ENCODE measurements at places on chromosomes 1 and 21. TPM values are rescaled to one million over a fixed set of nuclear protein-coding genes. Genes with fewer than 3 reads are reported as not detected.

GRCh38 chr1:39819091-39819812, 30.6 kb upstream of the BMP8B start:
- no peaks in the 10 kb centered on the region for H3K36me3 ChIP-seq
- no peak overlapping the region for H3K4me3 ChIP-seq
- H3K27me3 ChIP-seq: peaks cover 4% of the 10 kb centered on the region

DNA sequence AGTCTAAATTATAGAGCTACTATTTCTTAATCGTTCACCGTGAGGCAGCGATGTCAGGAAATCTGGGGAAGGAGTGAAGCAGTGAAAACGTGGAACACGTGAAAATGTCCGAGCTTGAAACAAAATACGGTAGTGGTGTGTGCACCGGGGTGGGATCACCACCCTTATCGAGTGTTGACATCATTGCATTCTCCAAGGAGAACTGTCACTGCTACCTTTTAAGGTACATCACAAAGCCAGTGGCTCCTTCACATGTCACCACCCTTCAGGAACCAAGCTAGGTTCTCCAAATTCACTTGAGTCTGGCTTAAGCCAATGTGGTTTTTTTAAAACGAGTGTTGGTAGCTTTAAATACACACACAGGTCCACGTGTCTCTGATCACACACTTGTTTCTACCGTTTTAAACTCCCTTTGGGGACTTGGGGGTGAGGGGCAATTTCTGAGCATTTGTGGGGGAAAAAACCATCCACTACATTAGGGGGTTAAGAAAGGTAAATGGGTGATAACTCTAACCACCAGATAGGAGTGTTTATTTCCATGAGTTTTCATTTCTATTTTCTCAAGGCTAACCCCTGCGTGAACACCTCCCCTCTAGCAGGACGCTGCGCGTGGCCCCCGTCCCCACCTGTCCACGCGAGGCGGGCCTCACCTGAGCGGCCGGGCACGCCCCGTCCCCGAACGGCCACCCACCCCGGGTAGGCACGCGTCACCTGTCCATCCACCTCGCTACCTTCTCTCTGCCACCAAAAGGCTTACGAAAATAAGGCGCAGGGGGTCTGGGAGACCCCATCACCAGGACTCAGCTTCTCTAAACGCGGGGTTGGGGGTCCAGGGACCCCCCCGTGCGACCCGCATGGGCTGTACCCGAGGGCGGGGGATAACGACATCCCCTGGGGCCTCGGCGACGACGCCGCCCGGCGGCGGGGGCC, 978 bp downstream of the PRDM15 start:
- peak; percentile 36 for DNase-seq
- H3K27me3 ChIP-seq: no peaks in the 10 kb centered on the region
- peaks cover 3% of the 10 kb centered on the region for H3K36me3 ChIP-seq
- peak overlapping the region; percentile 78 for H3K4me3 ChIP-seq
- H3K4me1 ChIP-seq: peaks cover 23% of the 10 kb centered on the region

DNA sequence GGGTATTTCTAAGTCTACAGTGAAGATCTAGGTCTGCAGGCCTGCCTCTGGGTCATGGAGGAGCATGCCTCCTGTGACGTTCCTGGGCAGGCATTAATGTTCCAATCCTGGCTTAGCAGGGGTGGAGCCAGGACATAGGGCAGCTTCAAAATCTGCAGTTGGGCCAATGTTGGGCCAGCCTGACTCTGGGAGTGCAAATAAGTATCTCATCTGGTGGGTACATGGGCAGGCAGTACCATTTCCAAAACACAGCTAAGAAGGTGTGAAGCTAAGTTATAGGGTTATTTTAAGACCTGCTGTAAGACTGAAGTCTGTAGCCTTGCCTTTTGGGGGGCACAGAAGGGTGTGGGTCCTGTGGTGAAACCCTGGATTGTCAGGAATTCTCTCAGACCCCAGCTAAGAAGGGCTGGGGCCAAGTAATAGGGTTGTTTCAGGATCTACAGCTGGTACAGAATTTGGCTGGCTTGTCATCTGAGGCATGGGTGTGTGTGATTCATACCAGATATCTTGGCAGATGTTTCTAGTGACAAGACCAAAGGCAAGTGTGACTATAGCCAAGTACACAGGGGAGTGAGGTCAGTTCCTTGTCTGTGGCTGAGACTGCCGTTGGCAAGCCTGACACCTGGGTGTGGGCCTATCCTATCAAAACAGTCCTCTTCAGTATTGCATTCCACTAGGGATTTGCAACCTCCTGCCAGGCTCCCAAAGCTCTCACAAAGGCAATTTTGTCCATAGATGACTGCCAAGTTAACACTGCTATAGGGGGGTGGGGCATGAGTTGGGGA, 468.7 kb upstream of the B3GALT2 start:
- H3K4me3 ChIP-seq: no peak overlapping the region
- no peaks in the 10 kb centered on the region for H3K27me3 ChIP-seq
- peaks cover 19% of the 10 kb centered on the region for H3K36me3 ChIP-seq
- no peak overlapping the region for H3K27ac ChIP-seq
- DNase-seq: no peak

DNA sequence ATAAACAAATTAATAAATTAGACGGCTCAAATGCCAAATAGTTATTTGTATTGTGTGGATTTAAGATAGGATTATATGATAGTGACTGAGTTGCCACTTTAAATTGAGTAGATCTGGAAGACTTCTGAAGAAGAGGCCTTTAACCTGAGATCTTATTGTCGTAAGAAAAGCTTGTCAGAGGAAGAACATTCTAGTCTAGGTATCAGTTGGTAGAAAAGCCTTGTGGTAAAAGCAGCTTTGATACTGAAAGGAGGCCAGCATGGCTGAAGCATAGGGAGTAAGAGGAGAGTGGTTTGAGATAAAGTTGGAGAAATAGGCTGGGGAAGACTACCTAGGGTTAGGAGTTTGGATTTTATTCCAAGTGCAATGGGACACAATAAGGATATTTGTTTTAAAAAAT, 29.1 kb downstream of the SLC30A7 start:
- H3K4me3 ChIP-seq: no peak overlapping the region
- H3K4me1 ChIP-seq: peaks cover 57% of the 10 kb centered on the region

GRCh38 chr1:7462617-7463016, 308.5 kb upstream of the VAMP3 start:
- H3K4me1 ChIP-seq: no peaks in the 10 kb centered on the region
- peaks cover 7% of the 10 kb centered on the region for H3K27me3 ChIP-seq
- no peak overlapping the region for H3K4me3 ChIP-seq
- DNase-seq: no peak
- no peaks in the 10 kb centered on the region for H3K36me3 ChIP-seq
- H3K27ac ChIP-seq: no peak overlapping the region

DNA sequence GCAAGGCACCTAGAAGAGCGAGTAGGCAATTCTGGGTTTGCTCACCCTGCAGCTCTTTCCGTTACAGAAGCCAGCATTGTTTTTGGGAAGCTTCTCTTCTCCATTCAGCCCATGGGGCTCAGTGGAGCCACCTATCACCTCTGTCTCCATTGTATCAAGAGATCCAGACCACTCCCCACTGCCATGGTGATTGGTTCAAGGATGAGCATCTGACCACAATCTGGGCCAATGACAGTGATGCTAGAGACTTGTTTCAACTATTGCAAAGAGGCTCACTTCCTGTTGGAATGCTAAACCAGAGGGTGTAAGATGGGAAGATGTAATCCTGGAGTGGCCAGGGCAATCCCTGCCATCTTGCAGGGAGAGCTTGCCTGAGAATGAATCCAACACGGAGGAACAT, 6.6 kb downstream of the SPATA21 start:
- no peak overlapping the region for H3K4me3 ChIP-seq
- no peaks in the 10 kb centered on the region for H3K27me3 ChIP-seq
- no peak for DNase-seq
- H3K36me3 ChIP-seq: no peaks in the 10 kb centered on the region
- peaks cover 3% of the 10 kb centered on the region for H3K4me1 ChIP-seq

GRCh38 chr1:71882637-71883036, 399.7 kb downstream of the NEGR1 start:
- no peak overlapping the region for H3K4me3 ChIP-seq
- DNase-seq: no peak
- no peaks in the 10 kb centered on the region for H3K27me3 ChIP-seq
- no peaks in the 10 kb centered on the region for H3K4me1 ChIP-seq

GRCh38 chr1:25123551-25123950, 108.8 kb downstream of the SYF2 start:
- peak; percentile 36 for DNase-seq
- H3K4me3 ChIP-seq: no peak overlapping the region
- peaks cover 22% of the 10 kb centered on the region for H3K4me1 ChIP-seq
- no peaks in the 10 kb centered on the region for H3K27me3 ChIP-seq

GRCh38 chr1:57281324-57281723, 142.5 kb downstream of the DAB1 start:
- no peaks in the 10 kb centered on the region for H3K36me3 ChIP-seq
- H3K27ac ChIP-seq: no peak overlapping the region
- H3K4me3 ChIP-seq: no peak overlapping the region
- DNase-seq: no peak
- H3K27me3 ChIP-seq: no peaks in the 10 kb centered on the region

DNA sequence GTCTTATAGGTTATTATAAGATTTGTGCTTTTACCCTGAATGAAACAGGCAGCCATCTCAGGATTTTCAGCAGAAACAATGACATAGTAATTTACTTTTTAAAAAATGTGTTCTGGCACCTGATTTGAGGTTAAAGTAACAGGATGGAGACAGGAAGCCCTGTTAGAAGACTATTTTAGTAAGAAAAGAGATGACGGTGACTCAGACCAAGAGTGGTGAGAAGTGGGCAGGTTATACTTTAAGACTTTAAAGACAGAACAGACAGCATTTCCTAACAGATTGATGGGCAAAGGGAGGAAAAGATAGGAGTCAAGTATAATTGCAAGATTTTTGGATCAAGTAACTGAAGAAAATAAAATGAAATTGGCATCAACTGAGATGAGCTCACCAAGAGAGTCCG, 436.8 kb upstream of the NR5A2 start:
- H3K27ac ChIP-seq: no peak overlapping the region
- DNase-seq: no peak
- H3K27me3 ChIP-seq: peaks cover 5% of the 10 kb centered on the region
- H3K4me1 ChIP-seq: peaks cover 4% of the 10 kb centered on the region

DNA sequence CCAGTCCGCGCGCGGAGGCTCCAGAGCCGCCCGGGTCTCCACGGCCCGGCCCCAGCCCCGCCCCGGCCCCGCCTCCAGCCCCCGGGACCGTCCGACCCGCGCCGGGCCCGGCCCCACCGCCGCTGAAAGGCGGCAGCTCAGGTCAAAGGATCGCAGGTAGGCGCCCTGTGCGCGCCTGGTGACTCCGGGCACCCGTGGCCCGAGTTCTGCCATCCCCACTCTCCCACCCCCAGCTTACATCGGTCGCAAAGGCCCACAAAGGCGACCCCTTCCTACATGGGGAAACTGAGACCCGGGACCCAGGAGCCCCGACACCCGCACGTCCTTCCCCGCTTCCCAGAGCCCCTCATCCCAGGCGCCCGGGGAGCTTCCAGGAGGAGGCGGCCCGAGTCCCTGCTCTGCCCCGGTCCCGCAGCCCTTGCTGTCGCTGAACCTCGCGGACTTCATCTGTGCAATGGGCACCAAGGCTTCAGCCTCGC, at the start of gene TMEM200B:
TMEM200B (minus strand) TSS at position 17 of the 479 bp plus-strand sequence. CDS start 2,075 bp downstream, outside the sequence.
- no peak within 1 kb of the TSS for H3K27ac ChIP-seq
- peak within 1 kb of the TSS; percentile 70 for H3K4me3 ChIP-seq

DNA sequence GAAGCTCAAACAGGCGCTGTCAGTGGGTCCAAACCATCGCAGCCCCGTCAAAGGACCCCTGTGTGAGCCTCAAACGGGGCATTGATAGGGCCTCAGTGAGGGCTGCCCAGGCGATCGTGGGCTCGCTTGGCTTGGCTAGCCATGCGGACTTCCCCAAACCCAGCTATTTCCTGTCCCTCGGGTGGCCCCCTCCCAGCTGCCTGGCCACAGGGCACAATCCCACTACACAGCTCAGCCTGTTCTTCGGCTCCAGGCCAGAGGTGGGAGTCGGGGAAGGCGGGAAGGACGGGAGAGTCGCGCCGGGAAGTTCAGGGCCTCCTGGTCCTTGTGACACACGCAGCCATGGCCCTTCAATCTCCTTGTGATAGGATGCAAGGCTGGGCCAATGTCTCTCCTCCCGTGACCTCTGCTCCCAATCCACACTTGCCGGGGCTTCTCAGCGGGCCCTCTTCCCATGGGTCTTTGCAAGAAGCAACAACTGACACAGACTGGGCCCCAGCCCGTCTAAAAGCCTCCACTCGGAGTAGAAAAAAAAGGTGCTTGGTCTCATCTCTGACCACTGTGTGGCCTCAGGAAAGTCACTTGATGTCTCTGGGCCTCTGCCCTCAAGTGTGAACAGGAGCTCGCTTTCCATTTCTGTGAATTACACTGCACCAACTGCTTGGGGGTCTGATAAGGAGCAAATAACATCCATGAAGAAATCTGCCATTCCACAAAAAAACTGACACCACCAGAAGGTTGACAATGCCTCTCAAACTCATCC, 7.1 kb upstream of the MATN1 start:
- H3K36me3 ChIP-seq: peaks cover 20% of the 10 kb centered on the region
- H3K4me1 ChIP-seq: peaks cover 14% of the 10 kb centered on the region

GRCh38 chr1:67836769-67837168, 3.5 kb upstream of the GNG12 start:
- H3K27ac ChIP-seq: no peak overlapping the region
- H3K4me1 ChIP-seq: peaks cover 10% of the 10 kb centered on the region
- H3K36me3 ChIP-seq: no peaks in the 10 kb centered on the region
- H3K27me3 ChIP-seq: peaks cover 42% of the 10 kb centered on the region
- H3K4me3 ChIP-seq: no peak overlapping the region
- no peak for DNase-seq

DNA sequence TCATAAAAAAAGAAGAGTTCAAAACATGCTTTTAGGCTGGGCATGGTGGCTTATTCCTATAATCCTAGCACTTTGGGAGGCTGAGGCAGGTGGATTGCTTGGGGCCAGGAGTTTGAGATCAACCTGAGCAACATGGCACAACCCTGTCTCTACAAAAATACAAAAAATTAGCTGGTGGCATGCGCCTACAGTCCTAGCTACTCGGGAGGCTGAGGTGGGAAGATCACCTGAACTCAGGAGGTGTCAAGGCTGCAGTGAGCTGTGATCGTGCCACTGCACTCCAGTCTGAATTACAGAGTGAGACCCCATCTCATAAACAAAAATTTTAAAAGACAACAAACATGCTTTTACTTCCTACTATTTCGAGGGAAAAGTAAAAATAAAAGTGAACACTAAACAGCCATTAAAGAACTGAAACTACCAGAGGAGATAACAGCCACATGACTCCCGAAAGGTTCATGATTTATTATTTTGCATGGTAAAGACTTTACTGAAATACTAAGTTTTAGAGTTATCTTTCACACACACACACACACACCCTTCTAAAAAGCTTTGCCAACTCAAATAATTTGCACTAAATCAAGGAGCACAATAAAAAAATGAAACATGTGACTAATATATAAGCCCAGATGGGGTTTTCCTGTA, 48.1 kb downstream of the USP1 start:
- H3K27me3 ChIP-seq: no peaks in the 10 kb centered on the region
- peaks cover 5% of the 10 kb centered on the region for H3K36me3 ChIP-seq
- no peak overlapping the region for H3K4me3 ChIP-seq
- DNase-seq: no peak
- no peak overlapping the region for H3K27ac ChIP-seq

GRCh38 chr1:235336903-235337302, 8.5 kb downstream of the GGPS1 start:
- no peaks in the 10 kb centered on the region for H3K27me3 ChIP-seq
- H3K27ac ChIP-seq: peak overlapping the region; percentile 56

GRCh38 chr21:31878831-31879230, 6.0 kb downstream of the HUNK start:
- no peak for DNase-seq
- no peaks in the 10 kb centered on the region for H3K36me3 ChIP-seq
- H3K4me1 ChIP-seq: no peaks in the 10 kb centered on the region
- H3K27me3 ChIP-seq: peaks cover 29% of the 10 kb centered on the region
- H3K4me3 ChIP-seq: no peak overlapping the region
- no peak overlapping the region for H3K27ac ChIP-seq

F5 gene
- total RNA-seq: 50.8 TPM

CLDN17 gene
- not detected for total RNA-seq

MMEL1 gene
- 1.2 TPM for total RNA-seq

GNAT2 gene
- total RNA-seq: 0.29 TPM

PDE4B gene
- 38.3 TPM for total RNA-seq

Measured in activated CD4-positive, alpha-beta memory T cell treated with anti-CD3 and anti-CD28 coated beads for 36 hours (primary cell).